Motor neuron (in vitro differentiated cells): ENCODE measurements at places on chromosomes 2 and 18. TPM values are rescaled to one million over a fixed set of nuclear protein-coding genes. Genes with fewer than 3 reads are reported as not detected.

The CLIP4 gene
- total RNA-seq = 19.3 and 19.9 TPM in 2 replicates

The NOP58 gene
- 138 and 142 TPM in 2 replicates for total RNA-seq

GRCh38 chr2:10067881-10068280 lies 12.3 kb downstream of the CYS1 start:
- ATAC-seq = no peak

- no peak for ATAC-seq
These were observed 61.1 kb upstream of the LPIN2 start for GRCh38 chr18:3074087-3074486.

DNA sequence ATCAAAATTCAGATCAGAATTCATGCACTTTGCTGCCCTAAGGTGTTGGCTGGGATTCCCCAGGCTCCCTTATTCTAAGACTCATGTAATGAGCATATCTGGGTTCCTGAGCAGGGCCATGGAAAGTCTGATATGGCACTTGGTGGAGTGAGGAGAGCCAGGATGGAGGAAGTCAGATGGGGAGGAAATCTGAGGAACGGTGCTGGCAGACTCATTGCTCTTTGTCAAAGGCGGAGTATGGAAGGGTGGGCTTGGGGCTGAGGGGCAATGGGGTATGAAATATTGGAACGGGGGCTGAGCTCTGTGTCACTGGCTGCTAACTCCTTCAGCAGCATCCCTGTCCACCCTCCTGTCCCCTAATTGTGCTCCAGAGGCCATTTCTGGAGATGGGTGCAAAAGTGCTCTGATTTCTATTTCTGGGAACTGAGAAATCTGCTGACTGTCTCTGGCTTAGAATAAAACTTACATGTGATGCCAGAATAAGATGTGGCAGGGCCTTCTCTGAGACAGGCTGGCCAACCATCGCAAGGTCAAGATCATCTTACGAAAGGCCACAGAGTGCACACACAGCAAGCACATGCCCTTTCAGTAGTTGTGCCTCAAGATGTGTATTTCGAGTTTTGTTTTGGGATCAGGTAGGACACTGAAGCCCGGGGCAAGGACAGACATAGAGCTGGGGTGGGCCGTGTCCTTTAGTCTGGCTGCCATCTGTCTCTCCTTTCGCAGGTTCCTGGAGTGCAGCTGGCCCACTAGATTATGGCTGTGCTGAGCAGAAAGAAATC lies 480.0 kb upstream of the HS6ST1 start:
- ATAC-seq = no peak

DNA sequence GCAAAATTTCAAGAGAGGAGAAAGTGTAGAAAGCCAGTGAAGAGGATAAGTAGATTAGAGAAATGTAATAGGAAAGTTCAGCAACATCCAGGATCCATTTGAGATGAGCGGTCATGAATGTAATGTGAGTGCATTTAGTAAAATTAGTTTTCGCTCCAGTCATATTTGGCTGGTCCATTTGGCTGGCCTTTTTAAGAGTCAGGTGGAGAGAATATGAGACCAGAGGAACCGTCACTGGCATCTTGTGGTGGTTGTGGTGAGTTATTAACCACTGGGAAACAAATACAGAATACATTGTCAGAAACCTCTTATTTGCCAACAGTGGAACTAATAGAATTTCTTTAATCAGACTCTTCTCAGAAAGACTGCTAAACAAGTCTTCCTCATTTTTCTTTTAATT lies 1064.3 kb upstream of the CDH2 start:
- ATAC-seq = no peak

- ATAC-seq = peak; percentile 35
These were observed 1.5 kb upstream of the INHBB start for GRCh38 chr2:120344214-120344975.

GRCh38 chr2:72745679-72746368 lies 80.0 kb downstream of the EXOC6B start:
- no peak for ATAC-seq

GRCh38 chr18:63440219-63440618 lies 17.9 kb upstream of the VPS4B start:
- no peak for ATAC-seq

GRCh38 chr18:13412901-13413300 lies 194.3 kb downstream of the LDLRAD4 start:
- ATAC-seq = no peak
